ENCODE measurements at places on chromosomes 2 and 18.
A peak's percentile ranks its signal among the peaks of the same experiment; 100 is the strongest.

DNA sequence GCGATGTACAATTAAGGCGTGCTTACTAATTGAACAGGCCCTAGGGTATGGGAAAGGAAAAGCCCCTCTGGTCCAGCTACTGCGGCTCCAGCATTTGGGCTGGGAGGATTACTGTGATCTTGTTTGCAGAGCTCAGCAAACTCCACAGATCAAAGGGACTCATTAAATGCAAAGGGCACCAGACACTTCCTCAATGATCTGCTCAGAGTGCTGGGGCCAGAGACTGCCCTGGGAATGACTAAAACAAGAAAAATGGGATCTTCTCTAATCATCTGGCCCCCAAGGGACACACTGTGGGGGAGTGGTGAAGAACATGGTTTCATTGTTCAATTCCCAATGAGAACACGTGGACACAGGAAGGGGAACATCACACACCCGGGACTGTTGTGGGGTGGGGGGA is 85.0 kb downstream of the MARCHF4 start:
- no peak for DNase-seq

DNA sequence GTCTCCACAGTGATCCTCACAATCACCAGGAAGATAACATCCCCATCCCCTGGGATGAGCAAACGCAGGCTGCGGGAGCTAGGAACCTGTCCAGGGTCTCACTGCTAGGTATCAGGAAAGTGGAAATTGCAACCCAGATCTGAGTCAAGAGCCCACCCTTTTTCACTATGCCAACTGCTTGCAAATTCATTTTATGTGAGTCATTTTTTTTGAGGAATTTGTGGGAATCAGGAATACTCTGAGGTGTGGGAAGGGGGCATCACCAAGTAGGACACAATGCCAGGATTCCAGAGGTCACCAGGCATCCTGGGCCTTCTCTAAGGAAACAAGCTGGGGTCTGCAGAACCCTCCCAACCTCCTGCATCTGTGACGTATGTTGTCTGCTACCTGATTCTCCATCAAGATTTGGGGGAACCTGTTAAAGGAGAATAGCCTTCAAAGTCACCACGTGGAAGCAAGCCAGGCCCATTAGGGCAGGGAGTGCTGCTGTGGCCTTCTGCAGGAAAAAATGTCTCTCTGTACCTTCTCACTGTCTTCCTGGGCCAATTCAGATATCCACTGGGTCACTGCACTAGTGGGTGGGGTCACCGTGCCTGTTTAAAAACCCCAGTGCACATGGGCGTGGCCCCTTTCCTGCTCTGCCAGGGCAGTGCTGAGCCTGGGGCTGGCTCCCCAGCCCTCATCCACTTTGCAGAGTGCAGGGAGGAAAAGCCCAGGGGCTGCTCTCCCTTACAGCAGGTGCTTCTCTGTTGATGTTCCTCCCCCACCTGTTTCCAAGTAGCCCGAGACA is 50.2 kb downstream of the MCFD2 start:
- DNase-seq, result no peak

DNA sequence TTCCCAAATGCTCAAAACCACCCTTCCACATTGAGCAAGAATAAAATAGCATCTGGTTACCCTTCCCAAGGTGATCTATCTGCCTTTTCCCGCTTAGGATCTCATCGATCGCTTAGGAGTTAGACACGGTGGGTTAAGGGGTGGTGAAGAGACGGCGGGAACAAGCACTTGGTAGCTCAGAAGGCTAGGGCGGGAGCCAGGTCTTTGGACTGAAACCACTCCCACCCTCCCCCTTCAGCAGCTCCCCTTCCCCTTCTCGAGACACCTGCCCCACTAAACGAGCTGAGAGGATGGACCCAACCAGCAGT is 513 bp downstream of the THOC1 start:
- no peak for DNase-seq

GRCh38 chr2:62084801-62085200 is 111.1 kb upstream of the B3GNT2 start:
- DNase-seq, result no peak

DNA sequence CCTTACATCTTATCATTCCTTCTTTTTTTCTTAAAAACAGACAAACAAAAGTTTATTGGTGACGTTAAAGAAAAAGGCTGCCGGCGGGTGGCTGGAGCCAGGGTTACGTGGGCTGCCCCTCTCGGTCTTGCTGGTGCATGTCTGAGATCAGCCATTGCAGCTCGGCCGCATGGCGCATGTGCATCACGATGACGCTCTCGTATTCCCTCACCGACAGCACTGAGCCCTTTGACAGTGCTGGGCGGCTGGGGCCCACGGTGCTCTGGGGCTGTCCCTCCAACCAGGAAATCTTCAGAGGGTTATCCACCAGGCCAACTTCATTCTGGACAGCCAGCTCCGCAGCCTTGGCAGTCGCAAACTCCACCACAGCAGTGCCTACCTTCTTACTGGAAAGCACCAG is 1081.8 kb upstream of the TMEFF2 start:
- DNase-seq, result no peak

GRCh38 chr2:126893153-126893552 is 5.5 kb upstream of the TEX51 start:
- no peak for DNase-seq

- DNase-seq, result no peak
Observed at GRCh38 chr2:200122683-200123082, 167.3 kb downstream of the MAIP1 start.

DNA sequence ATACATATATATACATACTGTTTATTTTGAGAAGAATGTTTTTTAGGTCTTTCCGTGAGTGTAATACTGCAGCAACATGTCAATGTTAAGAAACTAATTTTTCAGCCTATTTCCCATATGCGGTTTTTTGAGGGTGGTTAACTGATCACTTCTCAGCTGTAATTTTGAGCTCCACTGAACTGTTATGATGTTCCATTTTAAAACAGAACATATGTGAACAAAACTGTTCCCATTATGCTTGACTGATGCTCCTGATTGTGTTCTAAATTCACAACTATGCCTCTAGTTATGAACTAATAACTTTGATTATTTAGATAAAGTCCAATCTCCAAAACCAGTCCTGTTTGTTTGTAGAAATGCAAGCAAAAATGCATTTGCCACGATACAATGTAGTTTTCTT is 511.2 kb upstream of the FSIP2 start:
- no peak for DNase-seq

GRCh38 chr2:144462266-144462665 is 57.7 kb downstream of the ZEB2 start:
- DNase-seq, result no peak

DNA sequence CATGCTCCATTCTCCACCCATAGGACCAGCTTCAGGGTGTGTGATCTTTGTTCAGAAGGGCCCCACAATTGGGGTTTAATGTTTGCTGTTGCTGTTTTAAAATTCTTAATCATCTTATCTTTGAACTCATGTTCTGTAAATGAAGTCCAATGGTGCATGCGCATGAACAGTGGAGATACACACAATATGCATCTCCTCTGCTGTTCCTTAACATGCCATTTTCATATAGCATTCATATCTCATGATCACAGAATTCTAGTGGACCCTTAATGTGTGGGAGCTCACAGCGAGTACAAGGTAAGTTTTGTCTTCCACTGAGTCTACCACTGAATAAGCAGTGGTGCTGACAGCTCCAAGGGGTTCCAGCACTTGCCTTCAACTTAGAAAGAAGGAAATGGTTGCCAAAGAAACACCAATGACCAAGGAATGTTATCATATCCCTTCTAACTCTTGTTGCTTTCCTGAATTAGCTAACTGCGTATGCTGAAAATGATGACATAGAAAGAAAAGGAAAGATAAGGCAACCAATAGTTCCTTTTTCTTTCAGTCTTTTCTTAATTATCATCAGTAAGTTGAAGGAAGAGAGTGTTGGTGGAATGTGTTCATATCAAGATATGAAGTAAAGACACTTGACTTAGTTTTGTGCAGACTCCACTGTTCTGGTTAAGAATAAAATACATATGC is 258.9 kb upstream of the FBXO11 start:
- DNase-seq, result no peak

- peak; percentile 16 for DNase-seq
Observed at GRCh38 chr2:237894986-237895543, 35.6 kb downstream of the RAMP1 start.

- no peak for DNase-seq
Observed at GRCh38 chr2:121596221-121597080, 52.8 kb downstream of the CLASP1 start.

DNA sequence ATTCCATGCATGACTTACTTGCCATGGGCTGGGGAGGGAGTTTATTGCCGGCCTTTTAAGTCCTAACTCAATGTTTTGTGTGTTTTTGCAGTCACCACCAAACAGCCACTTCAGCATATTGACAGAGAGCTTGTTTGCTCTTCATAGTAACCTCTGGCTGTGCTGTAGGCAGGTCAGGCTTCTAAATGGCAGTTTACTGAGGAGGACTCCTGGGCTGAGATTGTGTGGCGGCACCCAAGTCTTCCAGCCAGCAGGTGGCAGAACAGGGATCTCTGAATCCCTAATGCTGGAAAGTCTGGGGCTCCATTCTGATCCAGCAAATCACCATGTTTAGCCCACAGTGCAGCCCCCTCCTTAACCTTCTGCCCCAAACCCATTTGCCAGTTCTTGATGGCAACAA is 121.2 kb downstream of the CAPN13 start:
- no peak for DNase-seq

- no peak for DNase-seq
Observed at GRCh38 chr2:46098621-46099062, 198.6 kb upstream of the EPAS1 start.

DNA sequence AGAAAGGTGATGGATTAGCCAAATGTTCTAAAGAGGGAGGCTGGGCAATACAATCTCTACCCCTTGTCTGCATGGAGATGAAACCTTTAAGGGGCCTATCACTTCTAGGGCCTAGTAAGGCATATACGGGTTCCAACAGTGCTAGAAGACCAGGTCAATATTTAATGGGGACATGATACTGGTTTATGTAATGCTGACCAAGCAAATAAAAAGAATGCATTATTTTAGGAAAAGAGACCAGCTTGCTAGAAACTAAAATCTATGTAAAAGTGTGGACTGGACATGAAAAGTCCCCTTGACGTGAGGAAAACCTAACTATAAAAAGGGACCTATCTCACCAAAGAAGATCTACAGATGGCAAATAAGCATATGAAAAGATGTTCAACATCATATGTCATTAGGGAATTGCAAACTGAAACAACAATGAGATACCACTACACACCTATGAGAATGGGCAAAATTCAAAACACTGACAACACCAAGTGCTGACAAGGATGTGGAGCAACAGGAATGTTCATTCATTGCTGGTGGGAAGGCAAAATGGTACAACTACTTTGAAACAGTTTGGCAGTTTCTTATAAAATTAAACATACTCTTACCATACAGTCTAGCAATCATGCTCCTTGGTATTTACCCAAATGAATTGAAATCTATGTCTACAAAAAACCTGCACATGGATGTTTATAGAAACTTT is 45.9 kb upstream of the TLK1 start:
- no peak for DNase-seq

GRCh38 chr2:240297256-240298116 is 138.0 kb upstream of the GPC1 start:
- no peak for DNase-seq

DNA sequence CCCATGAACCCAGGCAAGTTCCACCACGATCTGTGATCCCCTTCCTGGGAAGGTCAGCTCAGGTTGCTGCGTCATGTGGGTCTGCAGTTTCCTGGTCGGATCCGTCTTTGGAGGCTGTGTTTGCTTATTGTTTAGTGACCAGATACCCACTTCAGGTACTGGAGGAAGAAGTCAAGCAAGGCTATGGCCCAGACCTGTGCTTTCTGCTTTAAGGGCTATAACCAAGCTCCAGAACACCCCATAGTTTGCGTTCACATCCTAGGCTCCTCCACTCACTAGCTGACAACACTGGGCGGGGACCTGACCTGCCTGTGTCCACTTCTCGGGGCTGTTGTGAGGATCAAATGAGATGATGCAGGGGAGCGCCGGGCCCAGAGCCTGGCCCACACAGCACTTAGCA is 44.0 kb downstream of the MAL start:
- DNase-seq, result no peak

DNA sequence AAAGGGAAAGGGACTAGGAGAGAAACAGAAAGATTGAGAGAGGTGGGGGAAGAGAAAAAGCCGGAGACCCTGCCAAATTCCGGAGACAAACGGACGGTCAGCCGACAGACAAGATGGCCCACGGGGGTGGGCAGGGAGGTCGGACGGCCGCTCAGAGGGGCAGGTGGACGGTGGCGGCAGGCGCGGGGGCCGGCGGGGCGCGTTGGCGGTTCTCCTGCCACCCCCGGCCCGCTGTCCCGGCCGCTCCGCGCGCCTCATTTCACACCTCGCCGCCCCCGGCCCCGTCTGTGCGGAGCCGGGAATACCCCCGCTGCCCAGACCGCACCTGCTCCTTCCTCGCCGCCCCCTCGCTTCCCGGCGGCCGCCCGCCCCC is 935 bp downstream of the SLC30A3 start:
- no peak for DNase-seq
